ENCODE measurements at places on chromosomes 3 and 15.

- H3K36me3 ChIP-seq: no peaks in the 10 kb centered on the region
- no peaks in the 10 kb centered on the region for H3K27me3 ChIP-seq
- peaks cover 16% of the 10 kb centered on the region for H3K4me1 ChIP-seq
- no peak overlapping the region for H3K27ac ChIP-seq
- DNase-seq: no peak
These were observed 457.5 kb downstream of the EDEM1 start for GRCh38 chr3:5644773-5645670.

DNA sequence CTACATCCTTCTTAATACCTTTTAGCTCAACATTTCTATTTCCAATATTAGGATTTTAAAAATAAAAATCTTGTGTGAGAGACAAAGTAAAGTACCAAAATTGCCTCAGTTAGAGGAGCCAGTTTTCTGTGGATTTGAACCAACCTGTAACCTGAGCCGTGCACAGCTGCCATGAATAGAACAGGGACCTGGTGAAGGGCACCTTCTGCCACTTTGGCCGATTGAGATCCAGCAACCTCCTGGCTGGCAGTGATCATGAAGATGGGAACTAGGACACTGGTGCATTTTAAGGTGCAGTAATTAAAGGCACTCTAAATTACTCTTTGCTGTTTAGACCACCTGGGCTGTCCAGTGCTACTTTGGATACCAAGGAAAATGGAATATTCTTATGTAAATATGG is 34.3 kb upstream of the TRAK1 start:
- no peak overlapping the region for H3K27ac ChIP-seq
- H3K27me3 ChIP-seq: no peaks in the 10 kb centered on the region
- no peak overlapping the region for H3K4me3 ChIP-seq
- peaks cover 70% of the 10 kb centered on the region for H3K4me1 ChIP-seq
- no peak for DNase-seq

DNA sequence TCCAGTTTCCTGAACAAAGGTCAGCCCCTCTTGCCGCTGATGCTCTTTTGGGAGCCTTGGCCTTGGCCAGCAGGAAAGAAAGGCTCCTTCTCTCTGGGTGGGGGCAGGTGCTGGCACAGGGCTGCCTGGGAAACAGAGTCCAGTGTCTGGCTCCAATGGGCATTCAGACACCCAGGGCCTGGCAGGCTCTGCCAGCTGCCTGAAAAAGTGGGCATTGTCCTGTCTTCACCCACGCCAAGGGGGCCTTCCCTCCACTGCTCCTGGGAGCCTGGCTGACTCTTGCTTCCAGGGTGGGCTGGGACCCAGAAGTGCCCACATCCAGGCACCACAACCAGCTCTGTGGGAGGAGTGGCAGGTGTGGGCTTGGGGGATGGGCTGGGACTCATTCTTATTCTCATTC is 62.7 kb downstream of the RHCG start:
- H3K4me3 ChIP-seq: no peak overlapping the region
- peaks cover 47% of the 10 kb centered on the region for H3K27me3 ChIP-seq
- no peak for DNase-seq
- peak overlapping the region; percentile 72 for H3K27ac ChIP-seq
- peaks cover 36% of the 10 kb centered on the region for H3K4me1 ChIP-seq
- no peaks in the 10 kb centered on the region for H3K36me3 ChIP-seq

- H3K4me1 ChIP-seq: peaks cover 12% of the 10 kb centered on the region
- H3K27me3 ChIP-seq: no peaks in the 10 kb centered on the region
- no peak overlapping the region for H3K27ac ChIP-seq
- no peak overlapping the region for H3K4me3 ChIP-seq
- H3K36me3 ChIP-seq: peaks cover 6% of the 10 kb centered on the region
These were observed 75.8 kb downstream of the FBN1 start for GRCh38 chr15:48569591-48570302.

- H3K36me3 ChIP-seq: no peaks in the 10 kb centered on the region
- H3K27me3 ChIP-seq: peaks cover 17% of the 10 kb centered on the region
- no peak overlapping the region for H3K27ac ChIP-seq
- no peak for DNase-seq
These were observed 2.7 kb downstream of the BCL6 start for GRCh38 chr3:187742351-187743171.

All from neural crest cell (in vitro differentiated cells).